Activated CD8-positive, alpha-beta memory T cell treated with anti-CD3 and anti-CD28 coated beads, Interleukin-2, amount 50 U/mL, for 48 hours (primary cell): ENCODE measurements at places on chromosomes 6 and 20.

DNA sequence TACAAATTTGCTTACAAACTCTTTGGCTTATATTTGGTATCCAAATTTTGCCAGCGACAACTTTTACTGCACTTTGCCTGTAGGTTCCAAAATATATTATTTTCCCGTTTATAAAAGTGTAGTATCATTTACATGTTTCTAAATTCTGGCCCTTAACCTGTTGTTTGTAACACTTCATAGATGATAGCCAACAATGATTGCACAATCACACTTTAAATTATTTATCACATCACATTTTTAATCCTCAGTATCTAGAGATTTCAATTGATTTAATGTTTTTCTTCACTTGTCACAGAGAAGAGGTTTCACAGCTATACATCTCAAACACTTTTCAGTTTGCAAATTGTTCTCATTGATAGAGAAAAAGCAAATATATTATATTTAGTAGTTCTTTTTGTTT lies 1151.2 kb upstream of the EYS start:
- no peak for DNase-seq

- DNase-seq = no peak
These were observed 1.1 kb downstream of the TMEM151B start for GRCh38 chr6:44271406-44271723.

- DNase-seq = no peak
These were observed 403.4 kb downstream of the SYNE1 start for GRCh38 chr6:152233547-152234320.

DNA sequence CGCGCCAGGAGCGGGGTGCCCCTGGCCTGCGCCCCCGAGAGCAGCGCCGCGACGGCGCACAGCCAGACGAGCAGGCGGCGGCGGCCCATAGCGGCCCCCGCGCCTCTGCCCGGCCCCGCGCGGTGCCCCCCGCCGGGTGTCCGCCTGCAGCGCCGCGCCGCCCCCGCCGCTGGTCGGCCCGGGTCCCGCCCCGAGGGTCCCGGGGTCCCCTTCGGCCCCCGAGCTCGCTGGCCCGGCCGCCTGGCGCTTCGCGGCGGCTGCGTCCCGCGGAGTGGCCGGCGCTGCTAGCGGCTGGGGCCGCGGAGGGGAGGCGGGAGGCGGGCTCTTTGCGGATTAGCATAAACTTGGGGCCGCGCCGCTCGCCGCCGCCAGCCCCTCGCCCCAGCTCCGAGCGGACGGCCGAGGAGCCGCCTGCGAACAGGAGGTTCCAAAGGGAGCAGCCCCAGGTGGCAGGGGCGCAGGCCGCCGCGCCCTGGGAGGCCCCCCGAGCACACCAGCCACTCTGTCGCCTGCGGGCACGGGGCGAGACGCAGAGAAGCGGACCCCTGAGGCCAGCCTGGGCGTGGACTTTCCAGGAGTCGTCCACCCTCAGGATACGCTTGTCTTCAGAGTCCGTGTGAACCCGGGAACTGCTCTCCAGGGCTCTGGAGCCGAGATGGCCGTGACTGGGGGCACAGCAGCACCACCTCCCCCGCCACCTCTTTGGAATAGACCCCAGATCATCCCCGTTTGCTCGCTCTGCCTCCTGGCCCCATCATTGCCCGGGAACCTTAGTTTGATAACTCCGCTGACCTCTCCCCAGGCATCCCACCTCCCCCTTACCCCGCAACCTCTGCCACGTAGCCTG lies at the start of gene EMILIN3:
EMILIN3 (minus strand) TSS at position 273 of the 847 bp plus-strand sequence; CDS start at position 89, 184 bp downstream.
- DNase-seq = no peak

GRCh38 chr6:102398788-102399390 lies 1005.4 kb downstream of the GRIK2 start:
- DNase-seq = no peak

DNA sequence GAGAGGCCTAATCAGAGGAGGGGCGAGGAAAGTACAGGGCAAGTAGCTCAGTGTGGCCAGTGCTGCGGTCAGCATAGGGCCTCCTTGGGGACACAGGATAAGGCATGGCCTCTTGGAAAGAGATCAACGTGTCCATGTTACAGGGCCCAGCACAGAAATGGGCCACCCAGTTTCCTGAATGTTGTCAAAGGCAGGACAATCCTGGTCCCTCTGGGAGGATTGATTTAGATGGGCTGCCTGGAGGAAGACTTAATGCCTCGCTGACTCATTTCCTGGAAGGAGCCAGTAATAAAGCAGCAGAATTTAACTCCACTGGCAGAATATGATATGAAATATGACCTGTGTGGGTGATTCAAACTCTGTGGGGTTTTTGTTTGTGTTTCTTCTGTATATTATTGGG lies 16.6 kb downstream of the DDO start:
- DNase-seq = no peak

GRCh38 chr20:14634665-14635064 lies 297.3 kb upstream of the FLRT3 start:
- no peak for DNase-seq

DNA sequence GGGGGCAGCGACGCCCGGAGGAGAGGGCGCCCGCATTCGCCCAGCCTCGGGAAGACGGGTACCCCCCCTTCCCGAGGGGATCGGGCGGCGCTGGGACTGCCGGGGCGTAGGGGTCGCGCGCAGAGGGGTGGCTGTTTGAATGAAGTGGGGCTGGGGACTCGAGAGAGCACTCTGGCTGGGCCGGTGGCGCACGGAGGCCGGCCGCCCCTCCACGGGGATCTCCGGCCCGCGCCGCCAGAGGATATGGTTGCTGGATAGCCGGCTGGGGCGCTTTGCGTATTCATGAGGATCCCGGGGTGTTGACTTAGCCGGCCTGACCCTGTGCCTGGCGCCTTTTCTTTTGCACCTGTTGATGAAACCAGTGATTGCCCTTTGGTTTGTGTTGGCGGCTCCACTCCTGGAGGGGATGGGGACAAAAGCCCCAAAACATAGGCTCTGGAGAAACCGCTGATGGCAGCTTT lies 469 bp downstream of the SYNJ2 start:
- DNase-seq = peak; percentile 75

GRCh38 chr6:163513570-163514166 lies 99.2 kb downstream of the QKI start:
- DNase-seq = no peak

GRCh38 chr6:46366190-46366900 lies 124.9 kb downstream of the RCAN2 start:
- no peak for DNase-seq

- no peak for DNase-seq
These were observed 32.4 kb upstream of the SNX9 start for GRCh38 chr6:157790548-157791160.

- peak; percentile 65 for DNase-seq
These were observed 284.7 kb upstream of the TAB2 start for GRCh38 chr6:149032599-149033405.

DNA sequence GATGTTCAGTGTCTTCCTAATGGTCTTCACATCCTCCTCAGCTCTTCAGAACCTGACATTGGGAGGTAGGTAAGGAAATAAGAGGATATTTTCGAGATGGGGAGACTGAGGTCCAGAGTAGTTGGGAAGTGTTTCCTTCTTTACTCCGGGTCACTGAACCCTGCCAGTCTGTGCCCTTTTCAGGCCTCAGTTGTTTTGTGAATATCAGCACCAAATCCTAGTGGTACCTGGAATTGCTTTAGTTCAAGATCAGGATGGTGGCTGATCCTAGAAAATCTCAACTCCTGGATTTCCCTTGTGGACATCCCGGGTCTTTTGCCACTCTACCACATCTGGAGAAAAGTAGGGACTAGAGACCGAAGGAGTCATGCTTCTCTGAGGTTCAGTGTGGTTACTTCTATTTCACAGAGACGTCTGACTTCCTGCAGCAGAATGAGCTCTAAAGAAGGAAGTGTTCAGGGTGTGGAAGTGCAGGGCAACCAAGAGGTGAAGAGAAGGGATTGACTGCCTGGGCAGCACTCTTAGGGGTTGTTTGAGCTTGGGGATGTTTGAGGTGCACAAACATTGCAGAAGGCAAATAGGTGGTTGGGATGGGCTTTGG lies 995 bp downstream of the STK4 start:
- no peak for DNase-seq

- no peak for DNase-seq
These were observed 2.0 kb upstream of the GTPBP2 start for GRCh38 chr6:43630980-43631619.

GRCh38 chr20:6333110-6333509 lies 210.3 kb upstream of the FERMT1 start:
- DNase-seq = no peak

DNA sequence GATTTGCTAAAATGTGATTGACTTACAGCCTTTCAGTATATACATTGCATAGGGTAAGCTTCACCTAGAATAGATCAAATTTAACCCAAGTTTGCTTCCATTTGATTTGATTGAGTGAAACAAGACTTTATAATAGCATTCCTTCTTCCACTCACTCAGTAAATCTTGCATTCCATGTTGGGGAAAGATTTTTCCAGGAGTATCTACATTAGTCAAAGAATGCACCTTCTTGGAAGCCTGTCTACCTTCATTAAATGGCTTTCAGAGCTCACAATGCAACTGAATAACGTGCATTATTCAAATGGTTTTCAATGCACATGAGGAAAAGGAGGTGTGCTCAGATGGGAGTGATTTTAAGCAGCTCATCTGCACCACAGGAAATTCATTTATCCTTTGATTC lies 38.3 kb upstream of the TSHZ2 start:
- DNase-seq = no peak

DNA sequence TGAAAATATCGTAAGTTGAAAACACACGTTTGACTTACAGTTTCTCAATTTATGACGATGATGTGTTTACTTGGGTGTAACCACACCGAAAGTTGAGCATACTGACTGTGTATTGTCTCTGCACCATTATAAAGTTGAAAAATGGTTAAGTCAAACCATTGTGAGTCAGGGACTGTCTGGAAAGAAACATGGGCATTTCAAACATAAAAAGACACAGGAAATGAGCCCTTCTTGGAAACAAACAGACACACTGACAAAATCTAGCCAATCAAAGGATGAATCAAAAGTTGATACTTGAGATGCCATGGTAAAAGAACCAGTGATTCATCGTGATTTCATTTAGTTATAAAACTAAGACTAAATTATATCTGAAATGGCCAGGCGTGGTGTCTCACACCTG lies 5.3 kb downstream of the POPDC3 start:
- DNase-seq = no peak

DNA sequence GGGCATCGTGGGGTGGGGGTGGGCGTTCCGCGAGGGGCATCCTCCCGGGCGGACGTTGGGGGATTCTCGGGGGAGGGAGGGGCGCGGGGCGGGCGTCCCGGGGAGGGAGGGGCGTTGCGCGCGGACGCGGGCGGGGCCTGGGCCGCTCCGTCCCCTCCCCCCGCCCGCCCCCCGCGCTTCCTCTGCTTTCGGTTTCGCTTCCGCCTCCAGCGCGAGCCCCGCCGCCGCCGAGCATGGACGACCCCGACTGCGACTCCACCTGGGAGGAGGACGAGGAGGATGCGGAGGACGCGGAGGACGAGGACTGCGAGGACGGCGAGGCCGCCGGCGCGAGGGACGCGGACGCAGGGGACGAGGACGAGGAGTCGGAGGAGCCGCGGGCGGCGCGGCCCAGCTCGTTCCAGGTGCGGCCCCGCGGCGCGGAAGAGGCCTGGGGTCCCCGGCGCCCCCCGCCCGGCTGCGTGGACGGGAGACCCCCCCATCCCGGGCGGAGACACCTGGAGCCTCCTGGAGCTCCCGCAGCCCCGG lies at the start of gene OGFR:
OGFR (plus strand) TSS at position 209 of the 528 bp plus-strand sequence; CDS start at position 234, 25 bp downstream.
- peak; percentile 88 for DNase-seq

DNA sequence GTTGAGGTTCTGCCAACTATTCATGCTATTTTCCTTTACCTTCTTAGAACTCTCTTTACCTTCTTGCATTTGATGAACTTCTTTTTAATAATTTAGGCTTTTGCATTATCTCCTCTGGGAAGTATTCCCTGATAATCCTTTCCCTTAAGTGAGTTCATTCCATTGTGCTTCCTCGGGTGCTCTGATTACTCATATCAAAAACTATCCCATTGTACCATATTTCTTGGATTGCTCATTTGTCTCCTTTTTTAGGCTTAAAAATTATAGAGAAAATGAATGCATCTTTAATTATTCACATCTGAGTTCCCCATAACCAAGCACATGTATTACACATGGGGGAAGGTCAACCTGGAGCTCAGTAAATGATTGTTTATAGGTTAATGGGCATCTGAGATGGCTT lies 2.5 kb downstream of the CALHM4 start:
- DNase-seq = no peak

GRCh38 chr20:6094063-6094462 lies 28.8 kb downstream of the FERMT1 start:
- no peak for DNase-seq

DNA sequence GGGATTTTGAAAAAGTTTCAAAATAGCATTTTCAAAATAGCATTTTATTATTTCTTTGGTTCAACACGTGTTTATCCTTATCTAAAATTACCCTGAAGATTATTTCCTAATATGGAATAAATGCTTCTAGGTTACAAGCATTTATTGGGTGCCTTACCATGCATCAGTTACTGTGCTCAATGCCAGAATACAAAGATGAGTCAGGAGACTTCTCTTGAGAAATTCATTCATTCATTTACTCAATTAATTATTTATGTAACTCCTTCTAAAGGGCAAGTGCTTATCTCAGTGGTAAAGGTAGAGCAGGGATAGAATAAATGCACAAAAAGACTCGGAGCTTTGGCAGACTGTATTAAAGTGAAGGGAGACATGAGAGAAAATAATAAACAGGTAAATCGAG lies 150.1 kb upstream of the PDE7B start:
- DNase-seq = no peak

- DNase-seq = no peak
These were observed 36.9 kb upstream of the TRAF3IP2 start for GRCh38 chr6:111642463-111643158.

- DNase-seq = peak; percentile 58
These were observed 702 bp downstream of the ETV7 start for GRCh38 chr6:36386495-36387439.

DNA sequence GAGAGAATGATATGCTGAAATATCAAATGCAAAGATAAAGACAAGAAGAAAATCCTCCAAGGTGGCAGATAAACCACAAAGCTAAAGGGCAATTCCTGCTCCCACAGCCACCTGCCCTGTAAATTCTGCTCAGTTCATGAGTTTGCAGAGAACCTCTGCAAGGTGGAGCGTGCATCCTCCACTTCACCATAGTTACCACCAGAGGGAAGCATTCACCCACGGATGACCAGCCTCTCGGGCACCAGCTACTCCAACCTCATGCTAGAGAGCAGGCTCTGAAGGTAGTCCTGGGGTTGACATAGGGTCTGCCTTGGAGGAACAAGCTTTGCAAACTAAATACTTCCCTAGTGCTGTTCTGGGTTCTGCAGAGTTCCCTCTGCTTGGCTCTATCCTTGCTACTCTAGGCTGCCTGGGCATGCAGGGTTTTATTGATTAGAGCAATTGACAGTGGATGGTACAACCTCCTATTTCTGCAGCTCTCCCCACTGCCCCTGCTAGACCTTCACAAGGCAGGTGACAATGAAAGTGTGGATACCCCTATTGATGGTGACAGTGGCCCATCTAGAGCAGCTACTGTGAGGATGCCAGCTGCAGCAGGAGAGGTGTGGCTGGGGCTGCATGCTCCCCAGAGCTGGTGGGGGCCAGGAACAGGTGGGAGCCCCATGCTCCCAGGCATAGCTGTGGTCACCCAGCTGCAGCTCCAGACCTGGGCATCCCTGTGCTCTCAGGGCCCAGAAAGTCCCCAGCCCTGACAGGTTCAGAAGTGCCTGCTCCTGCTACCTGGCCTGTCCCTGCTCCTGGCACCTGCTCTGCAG lies 51.1 kb downstream of the GGTLC1 start:
- DNase-seq = peak; percentile 71

GRCh38 chr6:150119173-150119572 lies 23.7 kb upstream of the PPP1R14C start:
- DNase-seq = no peak
